ENCODE measurements at places on chromosomes 2 and 18.

- no peak for DNase-seq
These were observed 41.4 kb downstream of the TMEM182 start for GRCh38 chr2:102803041-102803896.

GRCh38 chr2:3703757-3704355 lies 481 bp downstream of the DCDC2C start:
- DNase-seq = no peak

DNA sequence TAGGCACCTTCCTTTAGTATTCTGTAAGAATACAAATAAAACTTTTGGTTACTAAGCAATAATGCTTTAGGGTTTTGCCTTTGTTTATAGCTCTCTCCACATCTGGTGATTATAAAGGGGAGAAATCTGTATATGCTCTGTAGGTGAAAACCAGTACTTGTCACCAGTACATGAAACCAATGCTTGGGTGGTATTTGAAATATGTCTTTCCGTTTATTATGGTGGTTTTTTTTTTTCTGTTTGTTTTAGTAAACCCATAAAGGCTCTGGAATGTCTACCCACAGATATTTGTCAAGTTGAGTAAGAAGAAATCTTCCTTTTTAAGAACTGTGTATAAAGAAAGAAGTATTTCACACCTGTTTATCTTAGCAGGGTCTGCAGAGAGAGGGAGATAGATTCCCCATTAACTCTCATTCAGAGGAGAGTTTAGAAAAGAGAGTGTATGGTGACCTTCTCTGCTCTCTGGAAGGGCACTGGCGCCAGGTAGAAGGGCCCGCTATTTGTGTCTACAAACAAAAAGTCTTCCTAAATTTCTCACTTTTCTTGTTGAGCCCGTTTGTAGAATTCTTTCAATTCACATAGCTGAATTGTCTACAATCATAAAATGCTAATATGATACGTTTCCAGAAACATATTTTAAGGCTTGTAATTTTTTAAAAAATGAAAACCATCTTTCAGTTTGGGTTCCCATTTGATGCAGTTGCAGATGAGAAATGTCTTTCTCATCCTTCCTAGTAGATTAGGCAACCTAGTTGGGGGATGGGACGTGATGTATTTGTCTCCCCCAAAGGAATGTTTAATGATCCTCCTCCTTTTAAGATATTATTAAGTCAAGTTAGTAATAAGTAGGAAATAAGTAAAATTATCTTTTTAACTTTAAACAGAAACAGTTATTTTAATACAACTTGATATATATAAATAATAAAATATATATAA lies 33.9 kb downstream of the MAP3K20 start:
- no peak for DNase-seq

GRCh38 chr18:62420151-62420512 lies 95.0 kb downstream of the TNFRSF11A start:
- no peak for DNase-seq

All from globus pallidus (tissue), 1 donor.